NCI-H526 treated with DMSO at 0.1 percent for 48 hours (cell line): ENCODE measurements at places on chromosomes 7 and 10.

GRCh38 chr7:1114088-1114487, 26.2 kb downstream of the GPER1 start:
- DNase-seq: no peak

- DNase-seq: no peak
These were observed 181.5 kb upstream of the TRIM24 start for GRCh38 chr7:138278601-138279000.

- no peak for DNase-seq
These were observed 155.4 kb downstream of the DIP2C start for GRCh38 chr10:534047-534566.

DNA sequence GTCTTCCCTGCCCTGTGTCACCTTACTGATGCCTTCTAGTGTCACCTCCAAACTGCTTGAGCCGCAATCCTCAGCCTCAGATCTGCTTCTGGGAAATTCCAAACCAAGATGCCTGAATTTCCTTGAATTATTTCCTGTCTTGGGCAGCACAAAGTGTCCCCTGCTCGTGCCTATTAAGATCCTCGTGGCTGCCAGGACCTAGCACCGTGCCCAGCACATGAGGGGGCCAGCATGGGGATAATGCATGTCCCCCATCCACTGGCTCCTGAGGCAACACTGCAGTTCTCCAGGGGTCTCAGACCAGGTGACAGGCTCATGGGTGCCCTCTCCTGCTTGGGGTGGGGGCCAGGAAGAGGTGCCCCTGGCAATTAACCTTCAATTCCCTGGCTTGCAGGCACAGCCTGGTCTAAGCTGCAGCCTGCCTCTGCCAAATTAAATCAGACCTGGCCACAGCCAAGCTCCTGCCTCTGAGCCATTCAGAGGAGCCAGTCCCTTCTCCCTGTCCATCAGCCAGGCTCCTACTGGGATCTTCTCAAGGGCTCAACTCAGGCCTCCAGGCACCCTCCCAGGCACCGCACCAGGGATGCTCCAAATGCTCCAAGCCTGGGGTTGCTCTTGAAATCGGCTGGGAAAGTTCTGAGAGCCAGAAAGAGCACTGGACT, 146.6 kb downstream of the SH3PXD2A start:
- no peak for DNase-seq

GRCh38 chr7:112080978-112081377, 125.2 kb downstream of the DOCK4 start:
- no peak for DNase-seq

DNA sequence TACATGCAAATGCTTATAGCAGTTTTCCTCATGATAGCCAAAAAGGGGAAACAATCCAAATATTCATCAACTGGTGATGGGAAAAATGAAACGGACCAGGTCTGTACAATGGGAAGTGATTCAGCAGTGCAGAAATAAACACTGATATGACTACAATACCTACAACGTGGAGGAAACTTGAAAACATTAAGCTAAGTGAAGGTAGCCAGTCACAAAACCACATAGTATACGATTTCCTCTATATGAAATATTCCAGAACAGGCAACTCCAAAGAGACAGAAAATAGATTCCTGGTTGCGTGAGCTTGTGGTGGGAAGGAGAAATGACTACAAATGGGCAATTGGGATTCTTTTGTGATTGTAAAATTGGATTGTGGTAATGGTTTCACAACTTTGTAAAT, 263.1 kb upstream of the PITRM1 start:
- no peak for DNase-seq

DNA sequence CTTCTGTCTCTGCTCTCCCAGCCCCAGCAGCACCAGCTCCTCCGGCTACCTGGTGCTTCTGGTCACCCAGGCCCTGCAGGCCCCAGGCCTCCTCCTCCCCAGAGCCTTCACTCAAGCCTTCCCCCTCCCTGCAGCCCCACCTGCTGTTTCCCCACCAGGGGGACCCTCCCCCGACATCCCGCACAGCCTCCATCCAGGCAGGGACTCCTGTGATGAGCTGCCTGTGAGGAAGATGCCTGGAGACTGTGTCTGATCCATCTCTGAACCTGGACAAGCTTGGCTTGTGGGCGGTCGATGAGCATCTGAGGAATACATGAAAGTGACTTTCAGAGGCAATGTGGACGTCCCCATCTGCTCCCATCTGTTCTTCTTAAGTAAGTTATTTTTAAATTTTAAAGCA, 45.0 kb downstream of the RAMP3 start:
- DNase-seq: no peak

DNA sequence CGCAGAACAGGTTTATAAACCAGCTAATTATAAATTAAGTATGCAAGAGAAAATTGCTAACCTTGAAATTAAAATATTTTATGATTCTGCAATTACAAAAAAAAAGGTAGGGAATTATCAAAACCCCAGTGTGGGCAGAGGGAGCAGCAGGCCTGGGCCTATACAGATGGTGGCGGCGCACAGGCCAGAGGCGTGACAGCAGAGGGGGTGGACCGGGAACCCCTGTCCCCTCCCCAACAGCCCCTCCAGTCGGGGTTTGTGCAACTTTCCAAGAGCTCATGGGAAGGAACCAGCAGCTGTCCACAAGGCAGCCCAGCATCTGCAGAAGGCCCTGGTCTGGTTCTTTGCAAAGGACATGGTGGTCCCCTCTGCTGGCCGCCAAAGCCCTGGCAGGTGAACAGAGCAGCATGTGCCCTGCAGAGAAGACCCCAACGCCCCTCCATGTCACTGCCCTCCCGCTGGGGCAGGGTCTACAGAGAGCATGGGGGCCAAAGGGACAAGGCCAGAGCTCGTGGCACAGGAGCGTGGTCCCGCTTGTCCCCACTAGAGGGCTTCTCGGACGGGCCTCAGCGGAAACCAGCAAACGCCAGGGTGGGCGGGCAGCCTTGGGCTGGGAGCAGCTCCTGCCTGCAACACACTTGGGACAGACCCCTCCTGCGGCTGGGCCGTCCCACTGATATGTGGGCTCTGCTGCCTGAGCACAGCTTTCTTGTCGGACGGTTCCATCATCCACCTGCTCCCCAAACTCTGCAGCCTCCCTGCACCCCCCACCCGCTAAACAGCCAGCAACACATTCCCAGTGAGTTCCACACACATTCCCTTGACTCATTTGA, 75.1 kb downstream of the EBF3 start:
- no peak for DNase-seq

GRCh38 chr10:68870061-68870460, 31.1 kb upstream of the DDX50 start:
- DNase-seq: no peak

DNA sequence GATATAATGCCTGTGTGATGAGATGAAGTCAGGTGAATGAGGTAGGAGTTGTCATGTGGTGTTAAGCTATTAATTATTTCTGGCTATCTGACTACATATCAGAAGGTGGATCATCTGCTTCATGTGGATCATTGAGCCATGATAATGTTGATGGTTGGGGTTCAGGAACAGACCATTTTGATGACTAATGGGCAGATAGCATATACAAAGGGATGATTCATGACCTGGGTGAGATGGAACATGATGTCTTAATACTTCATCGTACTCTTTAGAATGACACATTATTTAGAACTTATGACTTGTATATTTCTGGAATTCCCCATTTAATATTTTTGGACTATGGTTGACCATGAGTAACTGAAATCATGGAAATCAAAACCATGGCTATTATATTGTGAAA, 155.1 kb downstream of the OR13A1 start:
- DNase-seq: no peak

DNA sequence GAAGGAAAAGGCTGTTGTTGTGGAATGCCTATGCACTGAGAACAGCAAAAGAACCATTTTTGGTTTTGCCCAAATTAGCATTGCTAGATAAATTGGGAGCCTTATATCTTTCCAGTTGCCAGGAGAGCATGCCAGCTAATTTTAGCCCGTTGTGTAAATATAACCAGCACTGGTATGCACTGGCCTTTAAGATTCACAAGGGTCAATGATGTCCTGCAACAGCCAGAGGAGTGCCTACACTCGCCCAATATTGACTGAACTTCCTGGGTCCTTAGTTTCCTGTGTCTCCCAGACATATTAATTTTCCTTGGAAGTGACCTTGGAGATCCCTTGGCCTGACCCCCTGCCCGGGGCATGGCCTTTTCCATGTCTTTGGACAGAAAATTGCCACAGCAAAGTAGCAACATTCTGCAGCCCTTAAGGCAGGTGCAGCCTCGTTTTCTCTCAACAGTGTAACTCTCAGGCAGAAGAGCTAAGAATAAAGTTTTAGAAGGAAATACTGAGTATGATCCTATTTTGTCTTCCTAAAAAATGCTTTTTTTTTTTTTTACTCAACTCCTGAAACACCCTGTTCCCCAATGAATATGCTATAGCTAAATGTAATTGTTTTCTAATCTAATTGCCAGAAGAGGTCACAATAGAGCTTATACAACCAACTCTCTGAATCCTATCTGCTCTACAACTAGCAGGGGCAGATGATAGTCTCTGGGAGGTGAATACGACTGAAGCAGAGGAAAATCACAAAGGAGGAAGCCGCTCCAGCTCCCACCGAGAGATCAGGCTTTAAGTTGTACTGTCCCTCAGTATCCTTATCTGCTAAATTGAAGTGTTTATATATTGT, 131.9 kb upstream of the PCGF5 start:
- DNase-seq: no peak

DNA sequence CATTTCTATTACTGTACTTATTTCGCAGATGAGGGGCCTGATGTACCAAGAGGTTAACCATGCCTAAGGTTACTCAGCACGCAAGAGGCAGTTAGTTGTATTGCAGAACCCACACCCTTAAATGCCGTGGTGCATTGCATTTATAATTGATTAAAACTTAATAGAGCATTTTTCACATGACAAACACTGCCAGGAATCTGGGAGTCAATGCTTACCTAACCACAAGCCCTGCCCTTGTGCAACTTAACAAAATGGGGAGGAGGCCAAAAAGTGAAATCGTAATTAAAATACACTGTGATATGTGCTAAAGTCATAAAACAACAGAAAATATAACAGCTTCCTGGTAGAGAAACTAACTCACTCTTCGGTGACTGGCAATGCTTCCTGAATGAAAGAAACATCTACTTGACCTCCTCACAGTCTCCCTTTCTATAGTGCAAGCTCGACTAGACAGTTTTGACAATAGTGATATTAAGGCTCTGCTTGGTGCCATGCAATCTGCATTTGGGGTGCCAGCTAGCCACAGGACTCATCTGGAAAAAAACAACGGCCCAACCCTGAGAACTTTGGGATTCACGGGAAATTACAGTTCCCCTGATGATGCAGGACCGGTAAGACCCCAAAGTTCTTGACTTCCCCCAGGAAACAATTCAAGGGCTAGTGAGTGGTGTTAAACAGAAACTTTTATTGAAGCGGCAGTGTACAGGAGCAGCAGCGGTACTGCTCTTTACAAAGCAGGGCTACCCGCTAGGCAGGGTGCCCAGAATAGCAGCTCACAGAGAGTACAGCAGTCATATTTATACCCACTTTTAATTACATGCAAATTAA, 612.4 kb downstream of the TNS3 start:
- no peak for DNase-seq

GRCh38 chr7:90484706-90485105, 15.3 kb downstream of the PTTG1IP2 start:
- no peak for DNase-seq

GRCh38 chr10:12712293-12712983, 289.1 kb downstream of the CCDC3 start:
- no peak for DNase-seq

DNA sequence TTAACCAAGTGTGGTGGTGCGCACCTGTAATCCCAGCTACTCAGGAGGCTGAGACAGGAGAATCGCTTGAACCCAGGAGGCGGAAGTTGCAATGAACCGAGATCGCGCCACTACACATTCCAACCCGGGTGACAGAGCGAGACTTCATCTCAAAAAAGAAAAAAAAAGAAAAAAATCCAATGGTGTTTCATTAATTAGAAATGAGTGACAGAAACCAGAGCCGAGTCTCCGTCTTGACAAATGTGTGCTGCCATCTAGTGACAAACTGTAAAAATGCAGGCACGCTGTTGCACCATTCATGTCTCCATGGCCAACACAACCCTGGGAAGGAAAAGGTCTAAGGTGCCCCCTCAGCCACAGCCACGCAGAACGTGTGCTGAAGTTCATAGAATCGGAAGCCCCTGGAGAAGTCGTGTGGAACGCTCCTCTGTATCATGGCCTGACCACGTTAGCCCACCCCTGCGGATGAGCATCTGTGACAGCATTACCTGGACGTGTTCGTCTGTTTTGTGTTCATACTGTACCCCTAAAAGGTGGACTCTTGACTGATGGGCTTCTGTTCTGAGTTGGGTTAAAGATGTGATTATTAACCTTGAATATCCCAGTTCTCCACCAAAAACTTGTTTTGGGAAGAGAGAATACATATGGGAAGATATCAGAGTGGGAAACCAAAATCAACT, 94.9 kb downstream of the LYZL2 start:
- DNase-seq: peak; percentile 2
